ENCODE measurements at places on chromosomes 1 and 21. TPM values are rescaled to one million over a fixed set of nuclear protein-coding genes. Genes with fewer than 3 reads are reported as not detected.

Gene CA6
- 3.9 TPM for total RNA-seq

Gene FBLIM1
- total RNA-seq = not detected

- DNase-seq = no peak
Measured at GRCh38 chr1:17566417-17566816, 26.9 kb downstream of the ARHGEF10L start.

DNA sequence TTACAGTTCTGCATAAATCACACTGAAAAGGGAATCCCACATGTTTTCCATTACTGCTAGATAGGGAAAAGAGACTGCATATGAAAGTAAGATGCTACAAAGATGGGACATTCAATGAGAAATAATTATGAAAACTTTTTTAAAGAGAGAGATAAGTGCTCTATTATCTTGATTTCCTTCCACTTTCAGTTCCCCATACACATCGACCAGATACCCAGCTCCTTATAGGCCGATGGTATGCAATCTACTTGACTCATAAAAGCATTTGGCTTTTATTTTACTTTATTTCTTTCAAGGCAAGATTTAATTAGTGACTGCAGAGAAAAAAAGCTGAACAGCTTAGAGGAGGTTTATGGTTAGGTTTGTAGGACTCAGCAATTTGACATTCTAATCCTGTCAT, 13.1 kb downstream of the BRINP2 start:
- no peak for DNase-seq

Gene DCST2
- total RNA-seq = 0.20 TPM

- DNase-seq = no peak
Measured at GRCh38 chr21:41752231-41752681, 14.6 kb downstream of the RIPK4 start.

- DNase-seq = no peak
Measured at GRCh38 chr1:165355139-165355976, 1.2 kb downstream of the LMX1A start.

- DNase-seq = no peak
Measured at GRCh38 chr1:5254131-5254725, 599.8 kb downstream of the AJAP1 start.

- DNase-seq = no peak
Measured at GRCh38 chr1:32965251-32965747, 690 bp upstream of the RNF19B start.

DNA sequence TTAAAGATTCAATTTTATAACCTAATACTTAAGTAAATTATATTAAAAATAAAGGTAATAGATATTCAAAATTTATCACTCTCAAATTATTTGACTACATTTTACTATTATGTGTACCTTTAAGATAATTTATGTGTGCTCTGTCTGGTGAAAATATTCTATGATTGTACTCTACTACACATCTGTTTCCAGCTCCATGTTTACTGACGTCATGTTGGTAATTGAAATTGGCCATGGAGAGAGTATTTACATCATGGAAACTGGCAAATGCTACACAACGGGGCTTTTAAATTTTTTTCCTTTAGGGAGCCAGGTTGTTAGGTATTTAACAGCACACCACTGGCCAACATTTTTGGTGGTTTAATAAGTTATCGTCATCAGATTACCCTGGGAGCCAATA, 204.5 kb upstream of the KIAA0040 start:
- no peak for DNase-seq

DNA sequence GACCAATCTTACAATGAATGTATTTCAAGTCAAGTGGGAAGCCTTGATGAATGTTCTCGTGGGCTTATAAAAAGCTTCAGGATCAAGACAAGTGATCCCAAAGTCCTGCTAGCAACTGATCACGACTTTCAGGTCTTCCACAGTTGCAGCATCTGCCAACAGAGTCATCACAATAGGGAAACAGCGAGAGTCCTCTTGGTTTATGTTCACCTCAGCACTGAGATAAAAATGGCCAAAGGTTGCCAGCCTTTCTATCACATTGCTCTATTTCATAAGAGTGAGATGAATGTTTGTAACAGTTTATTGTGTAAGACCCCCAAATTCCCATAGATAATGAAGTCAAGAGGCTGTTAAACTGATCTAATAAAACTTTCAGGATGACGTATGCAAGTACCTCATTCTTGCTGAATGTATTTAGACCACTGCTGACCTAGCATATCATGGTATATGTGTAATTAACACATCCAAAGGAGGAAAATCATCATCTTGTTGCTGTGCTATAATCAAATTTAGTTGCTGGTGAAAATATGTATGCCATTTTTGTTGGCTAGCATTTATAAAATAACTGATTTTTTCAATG, 150.6 kb downstream of the TGFBR3 start:
- no peak for DNase-seq

DNA sequence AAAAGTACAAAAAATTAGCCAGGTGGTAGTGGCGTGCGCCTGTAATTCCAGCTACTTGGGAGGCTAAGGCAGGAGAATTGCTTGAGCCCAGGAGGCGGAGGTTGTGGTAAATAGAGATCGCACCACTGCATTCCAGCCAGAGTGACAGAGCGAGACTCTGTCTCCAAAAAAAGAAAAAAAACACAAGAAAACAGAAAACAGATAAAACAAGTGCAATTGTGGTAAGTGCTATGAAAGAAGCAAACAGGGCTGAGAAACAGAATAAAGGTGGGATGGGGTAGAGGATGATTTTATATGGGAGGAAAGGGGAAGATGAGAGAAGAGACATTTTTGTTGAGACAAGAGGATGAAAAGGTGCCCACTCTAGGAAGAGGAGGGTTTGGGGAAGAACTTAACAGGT, 5.0 kb upstream of the SOX13 start:
- no peak for DNase-seq

Gene ZNF691
- 7.5 TPM for total RNA-seq

Measured in activated CD8-positive, alpha-beta T cell treated with anti-CD3 and anti-CD28 coated beads for 36 hours (primary cell).